ENCODE measurements at places on chromosomes 16 and 17. TPM values are rescaled to one million over a fixed set of nuclear protein-coding genes. Genes with fewer than 3 reads are reported as not detected.
A peak's percentile ranks its signal among the peaks of the same experiment; 100 is the strongest.

NPB gene
- total RNA-seq: 0.64 TPM

GRCh38 chr16:89017543-89018281 lies 40.7 kb upstream of the CBFA2T3 start:
- peaks cover 32% of the 10 kb centered on the region for H3K27me3 ChIP-seq
- H3K4me3 ChIP-seq: no peak overlapping the region
- H3K4me1 ChIP-seq: no peaks in the 10 kb centered on the region
- H3K36me3 ChIP-seq: no peaks in the 10 kb centered on the region
- no peak for DNase-seq
- no peak overlapping the region for H3K27ac ChIP-seq

- peak overlapping the region; percentile 3 for H3K4me3 ChIP-seq
- H3K4me1 ChIP-seq: peaks cover 15% of the 10 kb centered on the region
- no peak for DNase-seq
- H3K27ac ChIP-seq: peak overlapping the region; percentile 30
Observed at GRCh38 chr16:58518083-58518979, 3.0 kb downstream of the SETD6 start.

DNA sequence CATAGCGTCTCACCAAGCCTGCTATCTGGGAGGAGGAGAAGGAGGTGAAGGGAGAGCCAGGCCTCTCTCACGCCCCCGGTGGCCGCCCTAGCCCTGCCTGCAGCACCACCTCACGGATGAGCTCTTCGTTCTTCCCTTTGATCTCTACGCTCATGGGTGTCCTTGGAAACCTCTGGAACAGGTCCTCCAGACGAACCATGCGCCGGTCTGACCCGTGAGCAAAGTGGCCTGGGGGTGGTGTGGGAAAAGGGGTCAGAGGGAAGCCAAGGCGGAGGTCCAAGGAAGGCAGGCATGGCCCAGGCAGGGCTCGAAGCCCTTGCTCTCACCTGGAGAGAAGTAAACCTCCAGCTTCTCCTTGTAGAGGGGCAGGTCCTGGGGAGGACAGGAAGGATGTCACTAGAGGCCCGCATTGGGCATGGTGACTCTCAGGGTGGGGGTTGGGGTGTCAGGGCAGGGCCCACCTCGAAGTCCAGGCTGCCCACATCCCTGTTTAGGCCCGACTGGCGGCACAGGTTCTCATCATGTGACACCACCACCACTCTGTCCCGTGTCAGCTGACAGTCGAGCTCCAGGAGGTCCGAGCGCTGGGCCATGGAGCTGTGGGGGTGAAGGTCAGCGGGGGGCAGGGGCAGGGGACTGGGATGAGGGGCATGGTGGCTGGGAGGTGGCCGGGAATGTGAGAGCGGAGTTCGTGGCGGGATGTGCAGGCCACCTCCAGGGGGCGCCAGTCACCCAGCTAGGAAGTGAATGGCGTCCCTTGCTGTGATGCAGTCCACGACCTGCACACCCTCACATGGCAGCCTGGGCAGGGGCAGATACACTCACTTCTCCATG lies 923 bp downstream of the GDPD3 start:
- H3K27me3 ChIP-seq: no peaks in the 10 kb centered on the region
- peaks cover 8% of the 10 kb centered on the region for H3K36me3 ChIP-seq
- H3K4me1 ChIP-seq: no peaks in the 10 kb centered on the region
- DNase-seq: no peak
- H3K27ac ChIP-seq: no peak overlapping the region

DNA sequence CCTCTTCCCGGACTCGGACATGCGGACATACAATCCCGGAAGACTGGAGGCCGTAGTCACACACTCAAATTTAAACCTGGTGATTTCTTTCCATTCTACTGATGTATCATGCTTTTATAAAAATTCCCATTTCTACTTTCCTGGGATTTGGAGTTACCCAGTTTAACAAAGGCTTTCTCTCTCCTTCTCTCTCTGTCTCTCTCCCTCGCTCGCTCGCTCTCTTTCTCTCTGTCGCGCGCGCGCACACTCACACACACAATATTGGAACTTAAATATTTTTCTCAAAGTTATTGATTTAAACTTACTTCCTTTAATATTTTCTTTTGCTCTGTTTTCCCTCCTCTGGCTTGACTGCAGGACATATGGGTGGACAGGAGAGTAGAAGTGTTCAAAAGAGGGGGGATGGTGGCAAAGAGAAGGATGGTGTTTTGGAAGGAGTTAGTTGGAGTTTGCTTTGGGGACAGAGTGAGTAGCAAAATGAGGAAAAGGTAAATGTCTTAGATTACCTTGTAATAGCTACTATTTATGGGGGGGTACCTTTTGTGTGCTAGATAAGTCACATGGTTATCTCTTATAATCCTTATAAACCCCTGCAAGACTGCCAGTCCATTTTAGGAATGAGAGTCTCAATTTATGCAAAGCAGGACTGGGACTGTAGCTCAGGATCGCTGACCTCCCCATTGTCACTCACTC lies 878 bp upstream of the TRIM25 start:
- peaks cover 5% of the 10 kb centered on the region for H3K27me3 ChIP-seq
- peak overlapping the region; percentile 93 for H3K4me3 ChIP-seq
- no peaks in the 10 kb centered on the region for H3K36me3 ChIP-seq
- peaks cover 25% of the 10 kb centered on the region for H3K4me1 ChIP-seq
- DNase-seq: no peak

GRCh38 chr16:49019081-49019633 lies 262.5 kb downstream of the CBLN1 start:
- peak overlapping the region; percentile 53 for H3K27ac ChIP-seq
- H3K36me3 ChIP-seq: no peaks in the 10 kb centered on the region
- peaks cover 42% of the 10 kb centered on the region for H3K4me1 ChIP-seq
- no peak for DNase-seq
- H3K4me3 ChIP-seq: peak overlapping the region; percentile 65
- peaks cover 36% of the 10 kb centered on the region for H3K27me3 ChIP-seq

DNA sequence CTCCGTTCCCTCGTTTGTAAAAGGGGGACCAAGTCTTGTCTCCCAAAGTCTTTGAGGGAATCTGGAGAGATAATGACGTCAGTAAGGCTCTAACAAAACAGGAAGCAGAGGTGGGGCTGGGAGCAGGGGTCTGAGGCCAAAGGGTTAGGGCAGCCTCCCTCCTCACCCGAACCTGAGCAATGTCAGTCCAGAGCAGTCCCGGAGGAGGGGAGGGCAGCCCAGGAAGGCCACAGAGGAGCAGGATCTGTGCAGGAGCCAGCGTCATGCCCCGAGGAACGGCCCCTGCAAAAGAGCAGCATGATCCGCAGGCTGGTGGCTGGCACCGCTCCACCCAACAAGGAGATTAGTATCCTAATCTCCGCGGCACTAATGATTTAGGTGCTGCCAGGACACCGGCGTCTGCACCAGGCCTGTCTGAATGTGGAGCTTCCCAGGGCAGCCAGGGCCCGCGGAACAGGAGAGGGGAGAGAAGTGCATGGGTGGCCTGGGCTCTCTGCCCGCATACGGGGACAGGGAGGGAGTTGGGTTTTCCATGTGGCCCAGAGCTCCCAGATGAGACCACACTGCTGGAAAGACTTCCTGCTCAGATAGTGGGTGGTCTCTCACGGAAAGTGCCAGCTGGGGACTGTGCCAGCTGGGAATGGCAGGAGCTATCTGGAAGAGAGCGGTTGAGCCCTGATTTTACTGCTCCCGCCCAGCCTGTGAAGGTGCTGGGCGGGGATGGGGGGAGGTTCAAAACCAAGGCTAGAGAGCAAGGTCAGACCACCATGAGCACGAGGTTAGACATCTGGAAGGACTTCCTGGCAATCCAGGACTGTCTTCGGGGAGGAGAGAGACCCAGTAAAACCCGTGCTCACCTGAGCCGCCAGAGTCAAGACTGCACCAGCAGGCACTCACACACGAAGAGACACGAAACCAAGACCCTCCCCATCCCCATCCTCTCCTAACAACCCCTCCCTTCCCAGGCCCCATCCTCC lies 11.0 kb upstream of the KRT17 start:
- H3K36me3 ChIP-seq: no peaks in the 10 kb centered on the region
- H3K4me1 ChIP-seq: peaks cover 15% of the 10 kb centered on the region
- no peaks in the 10 kb centered on the region for H3K27me3 ChIP-seq

- H3K4me1 ChIP-seq: peaks cover 13% of the 10 kb centered on the region
- no peaks in the 10 kb centered on the region for H3K27me3 ChIP-seq
- peaks cover 7% of the 10 kb centered on the region for H3K36me3 ChIP-seq
- no peak overlapping the region for H3K27ac ChIP-seq
- DNase-seq: no peak
- H3K4me3 ChIP-seq: no peak overlapping the region
Observed at GRCh38 chr16:2432801-2433505, 3.7 kb downstream of the CCNF start.

DNA sequence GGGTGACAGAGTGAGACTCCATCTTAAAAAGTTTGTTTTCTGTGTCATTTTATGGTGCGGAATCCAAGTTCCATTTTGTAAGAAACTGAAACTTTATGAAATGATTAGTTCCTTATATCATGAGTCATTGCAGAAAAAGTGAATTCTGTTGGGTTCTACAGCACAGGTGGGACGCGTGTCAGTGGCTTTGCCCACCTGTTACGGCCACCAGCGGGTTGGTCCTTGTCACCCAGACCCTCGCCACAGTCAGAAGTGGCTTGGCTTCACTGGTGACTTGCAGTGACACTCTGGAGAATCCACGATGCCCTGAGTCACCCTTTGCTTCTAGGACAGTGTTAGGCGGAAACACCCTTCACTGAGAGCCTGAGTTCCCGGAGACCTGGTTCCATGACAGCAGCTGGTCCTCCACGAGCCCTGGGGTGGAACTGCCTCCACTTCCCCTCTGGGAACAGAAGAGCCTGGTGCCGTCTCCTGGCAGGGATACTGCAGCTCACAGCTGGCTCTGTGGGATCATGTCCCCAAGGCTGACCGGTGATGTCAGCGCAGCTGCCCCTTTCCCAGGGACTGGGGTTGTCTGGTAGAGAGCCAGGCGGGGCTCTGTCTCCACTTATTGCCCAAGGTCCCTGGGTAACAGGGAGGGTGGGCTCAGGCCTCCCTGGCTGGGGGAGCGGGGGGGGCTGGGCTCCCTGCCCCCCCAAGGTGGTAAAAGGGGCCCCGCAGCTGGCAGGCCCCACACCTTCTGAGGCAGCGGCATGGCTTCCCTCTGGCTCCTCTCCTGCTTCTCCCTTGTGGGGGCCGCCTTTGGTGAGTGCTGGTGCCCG lies at the start of gene CTRB1:
CTRB1 (plus strand) TSS at position 733 of the 821 bp plus-strand sequence; CDS start at position 753, 20 bp downstream.
- H3K27me3 ChIP-seq: no peaks in the 10 kb centered on the region
- H3K27ac ChIP-seq: no peak within 1 kb of the TSS
- no peaks in the 10 kb centered on the region for H3K4me1 ChIP-seq
- no peaks in the 10 kb centered on the region for H3K36me3 ChIP-seq
- H3K4me3 ChIP-seq: no peak within 1 kb of the TSS

DNA sequence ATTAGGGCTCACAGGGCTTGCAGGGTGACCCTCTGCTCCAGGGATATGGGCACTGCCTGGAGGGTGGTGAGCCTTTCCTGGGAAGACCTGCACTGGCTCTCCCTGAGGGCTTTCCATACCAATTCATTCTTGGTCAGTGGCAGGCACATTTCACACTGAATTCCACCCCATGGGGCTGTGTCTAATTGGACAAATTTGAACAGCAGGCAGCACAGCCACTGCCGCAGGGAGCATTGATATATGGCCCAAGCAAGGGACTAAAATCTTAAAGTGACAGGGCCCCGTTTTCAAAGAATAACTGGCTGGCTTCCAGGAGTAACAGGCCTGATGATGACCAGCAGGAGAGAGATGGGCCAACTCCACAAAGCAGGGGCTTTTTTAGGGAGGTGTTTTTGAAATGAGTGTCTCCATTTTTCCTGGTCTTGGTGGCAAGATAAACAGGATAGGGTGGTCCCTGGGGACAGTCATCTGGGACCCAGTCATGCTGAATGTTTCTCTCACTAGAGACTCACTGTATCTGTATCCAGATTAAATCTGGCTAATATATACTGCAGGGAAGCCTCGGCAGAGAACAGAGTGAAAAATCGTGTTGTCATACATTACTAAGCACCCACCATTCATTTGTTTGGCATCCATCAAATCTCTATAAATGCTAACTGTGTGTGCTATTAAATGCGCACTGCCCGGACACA lies 74.1 kb upstream of the TBX2 start:
- peaks cover 34% of the 10 kb centered on the region for H3K27me3 ChIP-seq
- H3K36me3 ChIP-seq: no peaks in the 10 kb centered on the region
- no peak for DNase-seq
- peaks cover 44% of the 10 kb centered on the region for H3K4me1 ChIP-seq
- H3K27ac ChIP-seq: no peak overlapping the region
- peak overlapping the region; percentile 22 for H3K4me3 ChIP-seq

CD300LB gene
- not detected for total RNA-seq

DNA sequence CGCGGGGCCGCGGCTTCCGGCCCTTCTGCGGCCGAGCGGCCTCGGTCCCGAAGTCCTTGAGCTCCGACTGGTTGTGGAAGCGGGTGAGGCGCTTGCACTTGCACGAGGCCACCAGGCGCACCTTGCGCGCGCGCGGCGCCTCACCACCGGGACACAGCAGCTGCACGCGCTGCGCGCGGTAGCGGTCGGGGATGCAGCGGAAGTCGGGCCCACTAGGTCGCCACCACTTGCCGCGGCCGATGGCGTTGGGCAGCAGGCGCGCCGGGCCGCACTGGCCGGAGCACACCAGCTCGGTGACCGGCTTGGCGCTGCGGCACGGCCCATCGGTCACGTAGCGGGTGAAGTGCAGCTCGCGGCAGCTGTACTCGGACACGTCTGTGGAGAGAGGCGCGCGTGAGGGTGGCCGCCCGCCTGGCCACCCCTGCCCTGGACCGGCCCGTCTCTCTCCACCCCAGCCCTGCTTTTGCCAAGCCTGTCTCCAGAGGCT lies 3.2 kb downstream of the SOST start:
- DNase-seq: no peak
- peaks cover 54% of the 10 kb centered on the region for H3K27me3 ChIP-seq
- H3K4me3 ChIP-seq: peak overlapping the region; percentile 31
- H3K4me1 ChIP-seq: peaks cover 32% of the 10 kb centered on the region
- H3K36me3 ChIP-seq: no peaks in the 10 kb centered on the region
- no peak overlapping the region for H3K27ac ChIP-seq

GRCh38 chr17:50203086-50203485 lies 1.7 kb upstream of the COL1A1 start:
- peaks cover 54% of the 10 kb centered on the region for H3K27me3 ChIP-seq
- no peak overlapping the region for H3K4me3 ChIP-seq
- no peak for DNase-seq
- H3K27ac ChIP-seq: no peak overlapping the region
- H3K4me1 ChIP-seq: peaks cover 49% of the 10 kb centered on the region
- H3K36me3 ChIP-seq: no peaks in the 10 kb centered on the region

DNA sequence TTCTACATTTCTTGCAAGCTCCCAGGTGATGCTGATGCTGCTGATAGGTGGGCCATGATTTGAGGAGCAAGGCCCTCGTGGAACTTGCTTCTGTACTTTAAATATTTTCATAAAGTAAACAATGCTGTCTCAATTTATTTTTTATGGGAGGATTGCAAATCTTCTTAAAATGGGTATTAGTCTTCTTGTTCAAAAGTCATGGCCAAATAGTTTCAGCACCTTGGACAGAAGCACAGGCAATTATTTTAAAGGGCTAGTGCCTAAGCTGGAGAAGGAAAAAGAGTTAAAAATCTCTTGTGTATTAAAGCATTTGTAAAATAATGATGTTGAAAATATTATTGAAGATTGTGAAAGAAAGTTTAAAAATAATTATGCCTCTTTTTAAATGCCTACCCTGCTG lies 50.5 kb downstream of the GPR139 start:
- H3K4me1 ChIP-seq: no peaks in the 10 kb centered on the region
- H3K4me3 ChIP-seq: no peak overlapping the region
- H3K27me3 ChIP-seq: peaks cover 17% of the 10 kb centered on the region
- no peaks in the 10 kb centered on the region for H3K36me3 ChIP-seq
- no peak for DNase-seq
